ENCODE measurements at places on chromosomes 6 and 20.

- no peak for DNase-seq
These were observed 4.6 kb downstream of the SLC29A1 start for GRCh38 chr6:44228031-44228430.

GRCh38 chr6:26468829-26469228 is 11.1 kb downstream of the BTN2A1 start:
- DNase-seq, result no peak

- DNase-seq, result no peak
These were observed 52.2 kb downstream of the LYRM4 start for GRCh38 chr6:5208471-5208971.

DNA sequence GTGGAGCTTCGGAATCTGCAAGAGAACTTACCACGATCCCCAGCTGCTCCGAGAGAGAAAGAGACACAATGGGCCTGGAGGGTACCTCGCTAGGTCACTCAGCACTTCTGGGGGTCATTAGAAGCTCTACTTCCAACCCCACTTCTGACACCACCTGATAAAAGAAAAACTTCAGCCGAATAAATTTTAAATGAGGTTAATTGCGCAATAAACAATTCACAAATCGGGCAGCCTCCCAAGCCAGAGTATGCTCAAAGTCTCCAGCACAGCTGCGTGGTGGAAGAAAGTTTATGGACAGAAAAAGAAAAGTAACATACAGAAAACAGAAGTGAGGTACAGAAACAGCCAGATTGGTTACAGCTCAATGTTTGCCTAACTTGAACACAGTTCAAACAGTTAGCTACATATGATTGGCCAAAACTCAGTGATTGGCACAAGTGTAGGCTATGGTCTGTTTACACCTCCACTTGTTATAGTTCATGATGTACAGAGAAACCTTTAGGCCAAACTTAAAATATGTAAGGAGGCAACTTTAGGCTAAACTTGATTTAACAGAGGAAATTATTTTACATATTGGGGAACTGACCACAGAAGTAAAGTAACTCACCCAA is 52.6 kb downstream of the COL11A2 start:
- no peak for DNase-seq

DNA sequence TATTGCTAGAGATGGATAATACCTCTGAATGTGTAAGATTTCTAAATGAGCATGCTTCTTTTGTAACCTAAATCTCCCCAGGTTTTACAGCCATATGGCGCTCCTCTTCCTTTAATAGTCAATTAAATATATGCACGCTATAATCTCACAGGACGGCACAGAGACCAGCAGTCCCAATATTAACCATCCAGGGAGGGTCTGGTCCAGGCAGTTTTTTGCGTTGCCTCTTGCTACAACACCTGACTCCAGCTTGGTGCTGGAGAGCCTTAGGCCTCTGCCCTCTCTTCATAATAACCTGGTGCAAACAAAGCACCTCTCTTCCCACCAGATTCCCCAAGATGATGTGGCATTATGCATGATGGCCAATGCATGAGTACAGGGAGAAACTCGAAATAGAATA is 183.4 kb downstream of the LY86 start:
- no peak for DNase-seq

Measured in stimulated activated CD4-positive, alpha-beta T cell treated with anti-CD3 and anti-CD28 coated beads, TNF-alpha, amount 100 ng/mL, for 4 hours (primary cell).